SK-N-SH (cell line): ENCODE measurements at places on chromosomes 2 and 18. TPM values are rescaled to one million over a fixed set of nuclear protein-coding genes. Genes with fewer than 3 reads are reported as not detected.

GRB14 gene
- polyA plus RNA-seq: 3.9 and 6.4 TPM in 2 replicates

AQP12B gene
- not detected in 2 replicates for polyA plus RNA-seq

KCNK3 gene
- 0.16 and 0.31 TPM in 2 replicates for polyA plus RNA-seq

RAPH1 gene
- 6.5 and 6.7 TPM in 2 replicates for polyA plus RNA-seq

TTR gene
- 0.19 TPM in 1 of 2 replicates, not detected in the other for polyA plus RNA-seq

FNDC4 gene
- 26.5 and 27.0 TPM in 2 replicates for polyA plus RNA-seq
